K562 (cell line): ENCODE measurements at places on chromosomes 7 and 10.

DNA sequence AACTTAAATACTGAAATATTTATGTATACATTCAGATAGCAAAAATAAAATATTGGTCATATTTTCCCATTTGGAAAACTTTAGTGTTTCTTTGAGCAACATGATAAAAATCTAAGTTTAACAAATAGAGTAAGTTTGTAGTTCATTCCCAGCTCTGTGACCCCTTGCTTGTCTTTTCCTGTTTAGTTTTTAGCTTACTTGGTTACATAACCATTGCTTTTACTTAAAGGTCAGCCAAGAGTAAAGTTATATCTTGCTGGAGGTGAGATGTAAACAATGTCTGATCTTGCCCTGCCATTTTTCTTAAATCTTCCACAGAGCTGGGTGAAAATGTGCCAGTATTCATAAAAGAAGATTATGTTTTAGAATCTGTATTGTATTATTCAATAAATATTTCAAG, 46.7 kb upstream of the MDFIC start:
- no peaks in the 10 kb centered on the region for H3K36me3 ChIP-seq
- no peak for DNase-seq
- no peaks in the 10 kb centered on the region for H3K4me1 ChIP-seq
- no peaks in the 10 kb centered on the region for H3K27me3 ChIP-seq

DNA sequence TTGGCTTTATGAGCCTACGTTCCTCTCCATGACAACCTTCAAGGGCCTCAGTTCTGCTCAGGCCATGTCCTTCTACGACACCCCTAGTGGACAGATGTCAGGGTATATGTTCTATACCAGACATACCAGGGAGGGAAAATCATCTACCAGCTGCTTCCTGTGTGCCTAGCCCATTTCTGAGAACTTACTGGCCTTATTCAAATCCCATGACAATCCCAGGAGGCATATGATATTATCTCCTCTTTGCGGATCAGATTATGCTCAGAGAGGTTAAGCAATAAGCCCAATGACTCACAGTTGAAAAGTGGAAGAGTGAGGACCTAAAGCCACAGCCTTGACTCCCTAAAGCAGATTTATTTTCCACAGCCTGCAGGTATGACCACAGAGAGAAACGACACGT, 139.3 kb downstream of the GLI3 start:
- no peaks in the 10 kb centered on the region for H3K4me1 ChIP-seq
- no peak overlapping the region for H3K4me3 ChIP-seq
- H3K27ac ChIP-seq: no peak overlapping the region
- peaks cover under 1% of the 10 kb centered on the region; the same call in 1 of the 2 replicates for H3K27me3 ChIP-seq

GRCh38 chr7:34317039-34317438, 341.0 kb upstream of the NPSR1 start:
- H3K4me1 ChIP-seq: no peaks in the 10 kb centered on the region
- no peaks in the 10 kb centered on the region for H3K27me3 ChIP-seq
- no peak overlapping the region for H3K27ac ChIP-seq
- H3K4me3 ChIP-seq: no peak overlapping the region
- no peak for DNase-seq

DNA sequence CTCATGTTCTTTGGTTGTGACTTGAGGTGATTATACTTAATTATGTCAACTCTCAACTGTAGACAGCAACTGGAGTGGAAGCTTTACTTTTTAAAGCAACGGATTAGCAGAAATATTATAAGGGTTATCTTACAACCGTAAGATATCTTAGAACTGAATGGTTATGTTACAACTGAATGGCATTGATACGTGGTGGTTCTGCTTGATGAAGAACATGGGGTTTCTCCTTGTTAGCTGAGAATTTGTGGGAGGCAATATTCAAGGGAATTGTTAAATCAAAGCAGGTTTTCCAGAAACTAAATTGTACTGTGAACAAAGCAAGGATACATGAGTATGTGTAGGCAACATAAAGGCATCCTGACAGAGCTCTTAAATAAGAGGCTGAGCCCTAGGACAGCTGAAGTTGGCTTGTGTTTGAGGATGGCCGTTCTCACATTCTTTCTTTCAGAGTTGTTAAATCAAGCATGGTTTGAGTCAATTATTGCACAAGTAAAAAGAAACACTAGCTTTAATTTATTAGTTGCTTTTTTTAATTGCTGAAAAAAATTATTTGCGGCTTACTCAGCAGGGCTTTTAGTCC, 350.0 kb downstream of the PLXDC2 start:
- no peak overlapping the region for H3K27ac ChIP-seq
- H3K36me3 ChIP-seq: no peaks in the 10 kb centered on the region

DNA sequence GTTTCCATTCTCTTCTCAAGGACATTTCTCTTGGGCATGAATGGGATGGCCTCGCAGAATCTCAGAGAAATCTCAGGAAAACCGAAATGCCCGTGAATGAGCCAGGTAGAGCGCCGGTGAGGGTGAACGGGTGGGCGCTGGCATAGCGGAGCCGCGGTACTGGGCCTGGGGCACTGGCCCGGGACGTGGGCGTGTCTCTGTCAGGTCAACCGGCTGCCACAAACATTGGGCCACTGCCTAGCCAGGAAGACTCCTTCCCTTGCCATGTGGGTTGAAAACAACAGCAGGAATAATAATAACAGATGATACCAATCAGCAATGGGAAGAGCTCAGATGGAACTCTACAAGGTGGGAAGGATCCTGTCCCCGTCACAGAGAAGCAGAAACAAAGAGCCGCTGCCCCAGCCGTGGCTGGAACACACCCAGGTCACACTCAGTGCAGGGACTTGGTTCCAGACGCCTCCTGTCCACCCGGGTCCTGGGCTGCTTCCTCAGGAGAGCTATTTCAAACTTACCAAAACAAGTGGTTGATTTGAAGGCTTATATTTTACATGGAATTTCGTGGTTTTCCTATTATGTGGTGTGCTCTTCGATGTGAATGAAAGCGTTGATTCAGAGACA, 51.1 kb upstream of the EBF3 start:
- H3K27ac ChIP-seq: no peak overlapping the region
- DNase-seq: no peak
- peaks cover 10% of the 10 kb centered on the region; the same call in 2 of the 3 replicates for H3K27me3 ChIP-seq

DNA sequence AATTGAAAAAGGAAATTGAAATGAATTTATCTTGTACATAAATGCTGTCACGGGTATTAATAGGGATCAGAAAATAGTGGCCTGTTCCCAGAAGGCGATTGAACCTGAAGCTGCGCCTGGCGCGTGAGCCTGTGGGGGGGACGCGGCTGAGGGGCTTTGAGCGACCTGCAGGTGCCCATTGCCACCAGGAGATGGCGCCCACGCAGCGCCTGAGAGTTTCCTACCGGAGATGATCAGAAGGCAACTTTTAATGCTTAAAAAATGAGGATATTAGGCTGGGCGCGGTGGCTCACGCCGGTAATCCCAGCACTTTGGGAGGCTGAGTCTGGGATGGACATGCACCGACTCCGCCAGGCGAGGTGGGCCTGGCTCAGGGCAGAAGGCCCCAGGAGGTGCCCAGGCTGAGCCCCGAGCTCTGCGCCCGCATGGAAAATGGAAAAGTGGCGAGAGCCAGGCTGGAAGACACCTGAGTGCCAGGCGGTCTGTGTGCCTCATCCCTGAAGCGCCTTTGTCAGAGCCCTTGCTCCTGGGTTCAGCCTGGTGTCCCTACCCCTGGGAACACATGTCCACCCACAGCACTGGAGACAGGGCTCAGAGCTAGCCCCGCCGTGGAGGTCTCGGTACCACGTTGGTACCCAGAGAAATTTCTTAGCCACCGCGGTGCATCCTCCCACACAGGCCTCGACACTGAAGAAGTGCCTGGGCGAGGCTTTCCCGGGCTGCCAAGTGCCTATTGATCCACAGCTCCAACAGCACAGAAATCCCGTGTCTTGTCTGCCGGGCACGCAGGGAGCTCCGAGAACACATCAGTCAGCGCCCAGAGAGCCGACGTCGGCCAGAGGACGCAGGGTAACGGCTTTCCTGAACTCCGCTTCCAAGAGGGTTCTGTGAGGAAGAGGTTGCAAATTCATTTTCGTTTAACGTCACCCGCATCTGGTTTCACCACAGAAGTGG, 117.4 kb downstream of the INPP5A start:
- no peaks in the 10 kb centered on the region for H3K27me3 ChIP-seq
- no peak overlapping the region for H3K27ac ChIP-seq
- H3K4me3 ChIP-seq: no peak overlapping the region

DNA sequence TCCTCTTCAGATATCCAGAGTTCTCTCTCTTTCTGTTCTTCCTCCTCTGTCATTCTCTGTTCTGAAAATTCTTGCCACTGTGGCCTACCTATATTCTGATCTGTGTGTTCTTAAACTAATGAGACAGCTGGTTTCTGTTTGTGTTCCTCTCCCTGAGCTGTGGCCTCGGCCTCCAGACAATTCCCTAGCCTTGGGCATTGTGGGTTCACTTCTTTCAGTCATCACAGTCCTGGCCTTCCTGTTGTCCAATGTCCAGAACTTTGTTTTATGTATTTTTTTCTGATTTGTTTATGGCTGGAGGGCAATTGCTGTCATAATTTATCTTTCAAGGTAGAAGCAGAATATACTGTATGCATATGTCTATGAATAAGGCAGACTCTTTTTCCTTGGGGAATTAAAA, 173.2 kb upstream of the MTPN start:
- H3K36me3 ChIP-seq: no peaks in the 10 kb centered on the region
- no peak overlapping the region for H3K4me3 ChIP-seq
- no peak overlapping the region for H3K27ac ChIP-seq
- no peaks in the 10 kb centered on the region for H3K4me1 ChIP-seq
- no peaks in the 10 kb centered on the region for H3K27me3 ChIP-seq
- DNase-seq: no peak

DNA sequence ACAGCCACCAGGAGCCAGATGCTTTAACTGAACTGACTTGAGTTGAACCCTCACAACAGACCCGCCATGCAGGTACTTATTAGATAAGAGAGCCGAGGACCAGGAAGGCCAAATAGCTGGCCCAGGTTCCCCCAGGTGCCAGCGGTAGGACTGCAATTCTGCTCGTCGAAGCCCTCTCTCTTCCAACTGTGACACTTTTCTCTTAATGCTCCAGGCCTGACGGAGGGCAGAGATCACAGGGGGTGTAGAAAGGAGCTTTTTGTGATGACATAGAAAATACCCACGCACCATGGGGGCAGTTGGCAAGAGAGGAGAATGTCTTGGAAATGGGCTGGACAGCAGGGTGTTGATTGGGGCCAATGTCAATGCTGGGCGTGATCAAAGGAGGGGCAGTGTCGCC, 208.5 kb downstream of the PLXNA4 start:
- H3K36me3 ChIP-seq: no peaks in the 10 kb centered on the region
- DNase-seq: no peak
- H3K4me1 ChIP-seq: no peaks in the 10 kb centered on the region
- peaks cover 50% of the 10 kb centered on the region for H3K27me3 ChIP-seq

DNA sequence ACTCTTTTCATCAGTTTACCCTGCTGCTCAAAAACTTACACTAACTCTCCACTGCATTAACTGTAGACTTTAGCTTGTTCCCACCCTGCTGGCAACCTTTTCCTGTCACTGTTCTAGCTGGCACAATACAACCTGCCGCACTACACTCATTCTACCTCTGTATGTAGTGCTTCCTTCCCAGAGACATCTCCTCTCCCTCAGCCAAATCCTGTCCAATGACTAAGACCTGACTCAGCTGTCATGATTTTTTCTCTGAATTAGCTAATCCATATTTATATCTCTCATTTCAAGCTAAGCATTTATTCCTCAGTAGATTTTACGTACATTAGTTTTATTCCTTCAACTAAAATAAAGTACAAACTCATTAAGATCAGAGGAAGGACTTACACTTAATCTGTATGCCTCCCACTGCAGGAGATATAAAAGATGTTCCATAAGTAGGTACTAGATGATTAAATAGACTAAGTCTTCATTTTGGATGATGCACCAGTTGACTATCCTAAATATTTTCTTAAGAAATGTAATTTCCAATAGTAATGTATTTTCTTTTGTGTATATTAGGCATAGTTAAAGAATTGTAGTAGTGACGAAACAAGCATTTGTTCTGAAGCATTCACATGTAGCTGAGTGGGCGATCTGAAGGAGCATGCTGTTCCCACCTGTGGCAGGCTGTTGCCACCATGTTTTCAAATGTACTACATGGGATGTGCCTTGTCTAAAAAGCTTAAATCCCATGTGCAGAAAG, 189.1 kb downstream of the SKAP2 start:
- no peaks in the 10 kb centered on the region for H3K36me3 ChIP-seq
- H3K27me3 ChIP-seq: no peaks in the 10 kb centered on the region
- H3K27ac ChIP-seq: no peak overlapping the region
- H3K4me1 ChIP-seq: no peaks in the 10 kb centered on the region; the same call in 2 of the 3 replicates

- H3K36me3 ChIP-seq: no peaks in the 10 kb centered on the region
- H3K4me1 ChIP-seq: no peaks in the 10 kb centered on the region
- H3K27me3 ChIP-seq: no peaks in the 10 kb centered on the region
- H3K27ac ChIP-seq: no peak overlapping the region
- DNase-seq: no peak
Observed at GRCh38 chr10:130020651-130021382, 56.7 kb upstream of the EBF3 start.

- no peaks in the 10 kb centered on the region for H3K4me1 ChIP-seq
- H3K36me3 ChIP-seq: no peaks in the 10 kb centered on the region
- H3K4me3 ChIP-seq: no peak overlapping the region
- no peak for DNase-seq
- H3K27ac ChIP-seq: no peak overlapping the region
Observed at GRCh38 chr10:101967713-101968112, 88.3 kb downstream of the ARMH3 start.

- H3K27me3 ChIP-seq: no peaks in the 10 kb centered on the region
- H3K4me1 ChIP-seq: peaks cover 57% of the 10 kb centered on the region
- peaks cover 13% of the 10 kb centered on the region; the same call in 1 of the 3 replicates for H3K36me3 ChIP-seq
- no peak for DNase-seq
Observed at GRCh38 chr7:150408393-150409299, 29.5 kb downstream of the ZNF775 start.

GRCh38 chr10:126062131-126063032, 166.0 kb downstream of the FANK1 start:
- peaks cover 40% of the 10 kb centered on the region for H3K27me3 ChIP-seq
- H3K27ac ChIP-seq: no peak overlapping the region
- H3K4me1 ChIP-seq: no peaks in the 10 kb centered on the region
- no peak overlapping the region for H3K4me3 ChIP-seq

DNA sequence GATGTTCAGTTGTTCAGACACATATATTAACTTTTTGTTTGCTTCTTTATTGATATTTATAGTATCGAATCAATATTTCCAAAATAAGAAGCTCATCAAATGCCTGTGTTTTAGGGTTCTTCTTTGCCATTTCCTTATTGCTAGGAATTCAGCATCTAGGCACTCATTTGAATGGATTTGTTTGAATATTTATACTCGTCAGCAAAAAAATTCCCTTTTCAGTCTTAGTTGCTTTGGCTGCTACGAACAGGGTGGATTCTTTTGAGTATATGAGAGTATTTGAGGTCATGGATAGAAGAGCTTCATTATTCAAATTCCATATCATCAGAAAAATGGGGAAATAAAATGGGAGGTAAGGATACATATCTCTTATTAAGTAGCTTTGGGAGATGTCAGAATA, 706.9 kb downstream of the NRG3 start:
- H3K4me3 ChIP-seq: no peak overlapping the region
- no peaks in the 10 kb centered on the region for H3K27me3 ChIP-seq
- no peak for DNase-seq
- H3K27ac ChIP-seq: no peak overlapping the region

GRCh38 chr10:52423369-52423768, 109.3 kb downstream of the DKK1 start:
- no peaks in the 10 kb centered on the region for H3K36me3 ChIP-seq
- no peak overlapping the region for H3K4me3 ChIP-seq
- DNase-seq: no peak
- H3K27me3 ChIP-seq: no peaks in the 10 kb centered on the region
- H3K4me1 ChIP-seq: no peaks in the 10 kb centered on the region

GRCh38 chr7:67821116-67821515, 824.5 kb downstream of the TYW1 start:
- H3K27ac ChIP-seq: no peak overlapping the region
- no peak for DNase-seq
- no peaks in the 10 kb centered on the region for H3K36me3 ChIP-seq
- H3K27me3 ChIP-seq: no peaks in the 10 kb centered on the region

GRCh38 chr10:100014071-100014762, 4.5 kb upstream of the DNMBP start:
- DNase-seq: no peak
- 0 out of 3 replicates have a peak, but pooled peaks cover 2% of the 10 kb centered on the region for H3K27me3 ChIP-seq
- no peak overlapping the region for H3K27ac ChIP-seq
